ENCODE measurements at places on chromosomes 7 and 10.

- no peak for DNase-seq
Observed at GRCh38 chr10:70376436-70377378, 5.7 kb downstream of the LRRC20 start.

- DNase-seq = no peak
Observed at GRCh38 chr7:5491251-5492019, 67.8 kb upstream of the TNRC18 start.

DNA sequence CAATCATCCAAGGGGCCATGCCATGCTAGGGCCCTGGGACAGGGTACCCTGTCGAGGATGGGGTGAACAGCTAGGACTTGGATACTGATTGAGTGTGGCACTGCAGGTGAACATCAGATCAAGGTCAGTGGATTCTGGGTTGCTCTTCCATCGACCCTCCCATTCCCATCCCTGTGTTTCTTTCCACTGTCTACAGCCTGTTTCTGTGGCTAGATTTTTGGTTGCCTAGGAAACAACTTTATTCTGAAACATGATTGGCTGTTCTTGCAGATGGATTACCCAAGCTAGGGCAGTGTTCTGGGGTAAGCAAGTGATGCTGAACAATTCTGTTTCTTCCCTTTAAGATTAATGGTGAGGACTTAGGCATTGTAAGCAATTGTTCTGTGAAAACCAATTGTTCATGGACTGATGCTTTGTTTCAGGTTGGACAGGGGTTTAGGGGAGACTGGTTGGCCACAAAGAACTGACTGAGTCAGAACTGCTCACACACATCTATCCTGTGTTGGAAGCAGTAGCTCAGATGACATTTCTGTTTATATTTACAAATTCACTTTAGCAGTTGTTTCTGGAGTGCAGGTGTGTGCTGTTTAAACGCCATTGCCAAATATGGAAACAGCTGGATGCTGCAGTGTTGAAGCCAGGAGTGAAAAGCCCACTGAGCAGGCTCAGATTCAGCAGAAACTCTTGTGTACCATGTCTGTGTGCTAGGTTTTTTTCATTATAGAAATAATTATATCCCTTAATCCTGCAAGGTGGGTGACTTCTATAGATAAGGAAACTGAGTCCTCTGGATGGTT is 102.3 kb upstream of the BTBD16 start:
- no peak for DNase-seq

- DNase-seq = no peak
Observed at GRCh38 chr10:127145173-127145572, 51.2 kb downstream of the INSYN2A start.

GRCh38 chr7:880450-880849 is 4.1 kb downstream of the GET4 start:
- DNase-seq = no peak

- no peak for DNase-seq
Observed at GRCh38 chr7:141500608-141501007, 50.6 kb upstream of the AGK start.

- no peak for DNase-seq
Observed at GRCh38 chr10:72342911-72343310, 11.8 kb downstream of the DNAJB12 start.

DNA sequence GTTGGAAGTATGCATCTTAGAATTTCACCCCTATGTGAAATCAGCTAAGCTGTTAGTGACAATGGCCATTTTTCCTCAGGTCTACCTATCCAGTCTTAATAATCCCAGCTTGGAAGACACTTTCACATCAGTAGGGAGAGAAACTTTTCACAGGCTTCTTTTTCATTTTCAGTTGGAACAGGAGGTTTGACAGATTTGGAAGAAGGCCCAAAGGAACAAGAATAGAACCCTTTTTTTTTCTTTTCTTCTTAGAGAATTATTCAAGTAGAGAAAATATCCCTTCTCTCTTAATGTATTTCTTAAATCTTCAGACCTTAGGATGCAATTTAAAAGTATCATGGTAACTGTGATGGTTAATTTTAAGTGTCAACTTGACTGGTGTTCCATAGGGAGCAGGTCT is 410.5 kb upstream of the C7orf33 start:
- no peak for DNase-seq

DNA sequence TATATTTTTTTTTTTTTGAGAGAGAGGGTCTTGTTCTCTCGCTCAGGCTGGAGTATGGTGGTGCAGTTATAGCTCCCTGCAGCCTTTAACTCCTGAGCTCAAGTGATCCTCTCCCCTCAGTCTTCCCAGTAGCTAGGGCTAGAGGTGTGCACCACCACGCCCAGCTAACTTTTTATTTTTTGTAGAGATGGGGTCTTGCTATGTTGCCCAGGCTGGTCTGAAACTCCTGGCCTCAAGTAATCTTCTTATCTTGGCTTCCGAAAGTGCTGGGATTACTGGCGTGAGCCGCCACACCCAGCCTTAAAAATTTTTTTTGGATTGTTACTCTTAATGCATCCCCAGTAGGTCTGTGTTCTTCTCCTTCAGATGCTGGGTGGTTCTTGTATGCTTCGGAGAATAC is 4.2 kb downstream of the UBTD1 start:
- no peak for DNase-seq

DNA sequence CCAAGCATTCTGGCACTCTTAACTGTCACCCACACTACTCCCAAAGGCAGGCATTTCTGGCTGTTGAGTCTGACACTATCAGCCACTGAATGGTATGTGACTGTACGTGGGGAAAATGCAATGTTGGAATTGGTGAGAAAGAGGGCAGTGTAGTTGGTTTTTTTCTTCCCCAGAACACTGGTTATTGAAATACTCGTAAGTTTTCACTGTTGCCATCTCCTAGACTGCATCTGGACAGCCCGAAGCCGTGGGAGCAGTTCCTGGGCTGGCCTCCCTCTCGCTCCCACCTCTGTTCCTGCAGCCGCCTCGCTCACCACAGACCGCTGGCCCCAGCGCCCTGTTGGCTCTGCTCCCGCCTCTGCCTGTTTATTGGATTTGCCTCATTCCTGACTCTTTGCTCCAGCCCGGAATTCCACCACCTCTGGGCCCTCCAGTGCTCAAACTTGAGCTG is 5.7 kb downstream of the PLCE1 start:
- no peak for DNase-seq

DNA sequence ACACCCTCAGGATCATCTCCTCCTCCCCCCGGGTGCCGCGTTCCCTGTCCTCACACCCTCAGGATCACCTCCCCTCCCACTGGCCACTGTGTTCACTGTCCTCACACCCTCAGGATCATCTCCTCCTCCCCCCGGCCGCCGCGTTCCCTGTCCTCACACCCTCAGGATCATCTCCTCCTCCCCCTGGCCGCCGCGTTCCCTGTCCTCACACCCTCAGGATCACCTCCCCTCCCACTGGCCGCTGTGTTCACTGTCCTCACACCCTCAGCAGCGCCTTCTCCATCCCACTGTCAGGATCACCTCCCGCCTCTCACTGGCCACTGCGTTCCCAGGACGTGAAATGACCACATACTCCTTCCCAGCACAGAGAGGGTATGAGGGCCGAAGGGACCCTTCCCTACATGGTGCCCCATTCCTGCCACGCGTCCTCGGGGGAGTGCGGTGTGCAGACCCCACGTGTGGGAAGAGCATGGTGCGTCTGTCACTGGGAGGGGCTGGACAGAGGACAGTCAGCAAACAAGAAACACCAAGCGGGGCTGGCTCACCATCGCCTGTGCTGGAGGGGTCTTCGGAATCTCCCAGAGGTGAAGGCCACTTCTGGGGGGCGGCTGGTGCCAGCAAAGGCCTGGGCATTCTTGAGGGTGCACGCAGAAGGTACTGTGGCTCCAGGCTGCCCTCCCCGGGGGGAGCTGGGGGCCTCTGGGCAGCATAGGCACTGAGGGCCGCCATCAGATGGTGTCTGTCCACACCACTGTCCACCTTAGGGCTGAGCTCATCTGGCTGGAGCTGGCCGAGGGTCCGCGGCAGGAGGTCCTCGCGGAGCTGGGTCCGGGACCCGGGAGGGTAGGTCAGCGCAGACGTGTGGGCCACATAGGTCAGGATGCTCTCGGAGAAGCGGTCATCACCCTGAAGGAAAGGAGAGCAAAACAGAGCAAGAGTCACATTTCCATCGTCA is 421.0 kb downstream of the PTPRN2 start:
- DNase-seq = no peak

DNA sequence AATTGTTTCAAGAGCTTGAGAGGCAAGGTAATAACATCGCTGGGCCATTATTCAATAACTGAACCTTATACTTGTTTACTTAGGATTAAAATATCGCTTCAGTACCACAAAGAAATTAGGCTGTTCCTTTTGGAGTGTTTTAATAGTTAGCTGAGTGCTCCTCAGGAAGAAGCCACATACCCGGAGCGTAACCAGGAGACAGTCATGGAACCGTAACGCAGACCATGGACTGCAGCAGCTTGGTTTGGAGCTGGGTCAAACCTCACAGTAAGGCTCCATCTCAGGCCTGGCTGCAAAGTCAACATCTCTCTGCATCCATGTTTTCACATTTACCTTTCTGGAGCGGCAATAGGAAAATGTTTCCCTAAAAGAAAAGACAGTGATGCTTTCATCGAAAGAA is 599.0 kb downstream of the TNS3 start:
- DNase-seq = no peak

- no peak for DNase-seq
Observed at GRCh38 chr10:22043327-22043633, 39.8 kb upstream of the DNAJC1 start.

- no peak for DNase-seq
Observed at GRCh38 chr7:66790196-66790595, 49.7 kb downstream of the RABGEF1 start.

DNA sequence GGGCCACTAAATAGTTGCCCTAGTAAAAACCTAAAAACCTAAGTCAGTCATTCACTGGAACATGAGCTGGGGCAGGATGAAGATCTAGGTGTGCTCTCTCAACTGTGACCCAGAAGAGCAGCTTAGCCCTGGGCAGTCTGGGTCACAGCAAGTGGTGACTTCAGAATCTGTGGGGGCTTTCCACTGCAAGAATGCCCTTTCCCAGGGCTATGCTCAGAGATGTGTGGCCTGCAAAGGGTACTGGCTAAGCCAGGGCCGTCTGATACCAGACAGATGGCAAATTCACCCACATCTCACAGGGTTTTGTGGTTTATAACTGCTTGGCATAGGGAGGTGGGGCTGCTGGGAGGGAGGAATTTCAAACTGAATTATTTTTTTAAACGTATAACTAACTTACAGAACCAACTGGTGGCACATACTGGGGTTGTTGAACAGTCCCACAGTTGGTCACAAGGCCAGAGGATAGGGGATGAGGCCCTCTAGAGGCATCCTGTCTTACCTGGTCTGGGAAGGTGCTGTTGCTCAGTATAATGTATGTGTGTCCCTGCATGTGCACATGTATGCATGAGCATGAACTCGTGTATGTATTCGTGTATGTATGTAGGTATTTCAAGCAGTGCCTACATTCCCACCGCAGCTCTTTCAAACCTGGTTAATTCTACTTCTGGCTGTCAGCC is 63.2 kb downstream of the PRPF18 start:
- no peak for DNase-seq

DNA sequence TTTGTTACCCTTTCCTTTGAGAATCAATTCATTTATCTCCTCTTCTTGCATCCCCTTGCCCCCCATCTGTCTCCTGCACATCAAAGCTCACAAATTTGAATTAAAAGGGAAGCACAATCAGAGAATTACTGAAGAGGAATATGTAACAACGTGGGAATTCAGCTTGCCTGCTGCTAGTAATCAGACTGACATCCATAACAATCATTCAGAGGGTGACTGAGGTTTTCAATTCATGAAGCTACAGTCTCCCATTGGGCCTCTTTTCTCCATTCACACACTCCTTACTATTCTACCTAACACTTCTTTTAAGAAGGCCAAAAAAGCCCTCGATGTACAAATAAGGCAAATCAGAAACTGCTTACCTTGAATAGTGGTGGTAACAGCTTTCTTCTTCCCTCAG is 24.3 kb upstream of the DNA2 start:
- no peak for DNase-seq

- no peak for DNase-seq
Observed at GRCh38 chr10:33174674-33175434, 159.6 kb downstream of the NRP1 start.

GRCh38 chr10:4947635-4948596 is 15.3 kb upstream of the AKR1C1 start:
- DNase-seq = no peak

DNA sequence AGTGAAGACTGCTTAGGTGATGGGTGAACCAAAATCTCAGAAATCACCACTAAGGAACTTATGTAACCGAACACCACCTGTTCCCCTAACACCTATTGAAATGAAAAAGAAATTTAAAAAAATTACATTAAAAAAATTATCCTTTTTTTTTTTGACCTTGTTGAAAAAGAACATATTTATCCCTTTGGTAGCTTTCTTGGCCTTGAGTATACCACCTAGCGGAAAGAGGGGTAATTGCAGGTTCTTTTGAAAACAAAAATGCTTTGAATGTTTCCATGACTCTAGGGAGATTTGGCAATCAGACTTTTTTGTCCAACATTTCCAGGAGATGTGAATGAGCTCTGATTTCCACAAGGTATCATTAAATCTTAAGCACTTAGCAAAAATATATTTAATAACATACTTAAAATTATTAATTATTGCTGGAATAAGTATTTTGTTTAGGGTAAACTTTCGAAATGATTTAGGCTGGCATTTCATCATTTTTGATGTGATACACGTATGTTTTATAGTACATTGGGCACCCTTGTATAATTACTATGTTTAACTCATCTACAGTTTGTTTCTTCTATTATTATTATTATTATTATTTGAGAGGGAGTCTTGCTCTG is 47.0 kb upstream of the ELMO1 start:
- peak; percentile 44 for DNase-seq

GRCh38 chr7:27204851-27205322 is 5.0 kb upstream of the HOXA13 start:
- DNase-seq = no peak

DNA sequence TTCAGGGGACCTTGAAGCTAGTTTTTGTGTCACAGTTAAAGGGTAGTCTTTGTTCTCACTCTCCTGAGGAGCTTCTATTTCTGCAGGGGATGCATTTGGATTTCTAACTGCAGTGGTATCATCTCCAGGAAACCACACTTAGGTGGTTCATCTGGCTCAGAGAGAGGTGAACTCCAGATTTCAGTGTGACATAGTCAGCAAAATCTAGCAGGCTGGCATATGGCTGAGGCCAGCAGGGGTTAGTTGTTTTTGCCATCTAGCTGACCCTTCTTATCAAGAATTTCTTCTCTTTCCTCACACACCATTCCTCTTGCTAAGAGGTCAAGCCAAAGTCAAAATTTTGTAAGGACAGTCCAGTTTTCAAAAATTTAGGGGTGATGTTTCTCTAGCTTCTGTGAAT is 248.2 kb downstream of the REEP3 start:
- DNase-seq = no peak

DNA sequence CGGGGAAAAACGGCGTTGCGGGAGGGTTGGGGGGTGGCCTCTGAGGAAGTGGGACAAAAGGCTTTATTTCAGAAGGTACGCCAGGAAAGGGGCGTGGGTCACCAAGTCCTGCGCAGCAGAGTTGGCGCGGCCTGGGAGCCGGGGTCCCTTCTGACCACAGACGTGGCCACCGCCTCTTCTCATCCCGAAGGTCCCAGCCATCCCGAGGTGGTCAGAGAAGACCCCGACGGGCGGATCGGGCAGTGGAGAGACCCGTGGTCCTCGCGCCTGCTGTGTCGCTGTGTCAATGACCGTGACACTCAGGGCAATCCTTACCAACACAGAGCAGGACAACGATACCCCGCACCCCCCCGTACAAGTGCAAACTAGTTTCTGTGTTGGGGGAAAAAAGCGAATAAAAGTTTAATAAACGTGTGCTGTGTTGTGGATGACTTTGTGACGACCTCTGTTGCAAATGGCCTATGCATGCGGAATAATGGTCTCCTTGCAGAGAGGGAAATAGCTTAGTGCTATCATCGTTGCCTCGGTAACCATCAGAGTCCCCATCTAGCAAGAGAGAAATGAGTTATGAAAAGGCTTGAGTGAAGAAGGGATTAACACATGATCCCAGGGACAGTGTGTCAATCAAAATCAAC is 19.4 kb upstream of the GATA3 start:
- DNase-seq = no peak

Data from GM13977 (cell line).